ENCODE measurements at places on chromosomes 2 and 18. TPM values are rescaled to one million over a fixed set of nuclear protein-coding genes. Genes with fewer than 3 reads are reported as not detected.

Gene TFCP2L1
- 24.3 TPM for total RNA-seq

- H3K36me3 ChIP-seq, result no peaks in the 10 kb centered on the region
- no peaks in the 10 kb centered on the region for H3K4me1 ChIP-seq
- H3K4me3 ChIP-seq, result no peak overlapping the region
- H3K27me3 ChIP-seq, result no peaks in the 10 kb centered on the region
These were observed 59.1 kb downstream of the ARL4C start for GRCh38 chr2:234437642-234438304.

DNA sequence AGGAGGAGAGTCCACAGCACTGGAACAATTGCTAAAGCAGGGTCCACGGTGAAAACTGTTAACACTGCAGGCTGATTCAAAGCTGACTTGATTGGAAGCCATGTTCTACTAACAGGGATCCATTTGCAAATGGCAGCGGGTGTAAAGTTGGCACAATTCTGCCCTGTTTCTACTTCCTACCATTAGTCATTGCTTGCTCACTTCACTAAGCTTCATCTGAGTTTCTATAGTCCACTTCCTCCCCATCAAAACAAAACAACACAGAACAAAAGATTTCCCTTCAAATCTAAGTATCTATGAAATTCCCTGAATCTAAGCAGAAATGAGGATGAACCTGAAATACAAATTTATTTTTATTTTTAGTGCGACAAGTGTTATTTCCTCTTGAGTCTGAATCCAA lies 187.4 kb upstream of the SOX11 start:
- no peaks in the 10 kb centered on the region for H3K4me1 ChIP-seq
- H3K27ac ChIP-seq, result no peak overlapping the region
- no peaks in the 10 kb centered on the region for H3K36me3 ChIP-seq

- H3K36me3 ChIP-seq, result no peaks in the 10 kb centered on the region
- no peak for DNase-seq
- H3K4me3 ChIP-seq, result no peak overlapping the region
- peaks cover 4% of the 10 kb centered on the region for H3K4me1 ChIP-seq
- no peak overlapping the region for H3K27ac ChIP-seq
These were observed 45.4 kb downstream of the SLC40A1 start for GRCh38 chr2:189534854-189535832.

Gene IL1RN
- 0.39 TPM for total RNA-seq

Gene GALR1
- not detected for total RNA-seq

Gene LYG1
- total RNA-seq, result 1.2 TPM

Gene SERTAD2
- total RNA-seq, result 21.6 TPM

DNA sequence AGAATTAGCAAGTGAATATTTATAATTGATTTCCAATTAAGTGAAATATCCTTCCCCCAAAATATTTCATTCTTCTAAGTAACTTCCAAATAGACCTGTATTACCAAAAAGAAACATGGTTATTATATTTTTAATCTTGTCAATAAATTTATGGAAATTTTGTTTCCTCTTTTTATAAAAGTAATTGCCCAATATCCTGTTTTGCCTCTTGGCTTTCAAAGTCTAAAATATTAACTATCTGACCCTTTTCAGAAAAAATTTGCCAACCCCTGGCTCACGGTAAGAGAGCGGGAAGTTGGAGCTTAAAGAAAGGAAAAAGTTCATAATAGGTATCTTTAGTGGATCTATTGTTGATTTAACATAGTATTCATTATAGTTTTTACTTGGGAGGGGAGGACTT lies 20.4 kb upstream of the SANBR start:
- H3K36me3 ChIP-seq, result peaks cover 62% of the 10 kb centered on the region
- no peak for DNase-seq
- no peak overlapping the region for H3K4me3 ChIP-seq
- H3K27me3 ChIP-seq, result no peaks in the 10 kb centered on the region

DNA sequence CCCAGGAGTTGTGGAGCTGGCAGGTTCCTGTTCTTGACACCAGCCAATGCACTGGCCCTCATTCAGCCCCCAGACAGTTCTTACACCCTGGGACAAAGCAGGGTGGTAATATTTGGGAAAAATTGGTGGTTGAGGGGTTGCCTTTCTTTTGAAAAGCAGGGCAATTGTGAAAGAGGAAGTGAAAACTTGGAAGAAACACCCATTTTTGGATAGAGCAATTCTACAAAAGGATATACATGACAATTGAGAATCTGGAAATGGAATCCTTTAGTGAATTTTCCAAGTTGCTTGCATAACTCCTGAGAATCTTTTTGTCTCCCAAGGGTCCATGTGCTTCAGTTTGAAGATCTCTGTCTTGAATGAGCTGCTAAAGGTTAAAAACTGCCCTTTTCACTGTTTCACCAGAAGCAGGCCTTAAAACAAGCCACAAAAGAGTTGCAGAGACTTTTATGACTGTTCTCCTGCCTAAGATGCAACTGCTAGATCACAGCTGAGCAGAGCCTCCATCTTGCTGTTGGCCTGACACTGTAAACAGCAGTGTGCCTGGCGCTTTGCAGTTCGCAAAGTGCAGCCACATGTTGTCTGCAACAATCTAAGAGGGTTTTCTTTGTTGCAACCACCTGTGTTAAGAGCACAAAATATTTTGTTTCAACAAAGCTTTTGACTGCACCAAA lies 11.8 kb downstream of the COL4A4 start:
- no peak overlapping the region for H3K27ac ChIP-seq
- no peak for DNase-seq
- H3K27me3 ChIP-seq, result peaks cover 19% of the 10 kb centered on the region
- no peaks in the 10 kb centered on the region for H3K36me3 ChIP-seq
- no peak overlapping the region for H3K4me3 ChIP-seq
- peaks cover 6% of the 10 kb centered on the region for H3K4me1 ChIP-seq

DNA sequence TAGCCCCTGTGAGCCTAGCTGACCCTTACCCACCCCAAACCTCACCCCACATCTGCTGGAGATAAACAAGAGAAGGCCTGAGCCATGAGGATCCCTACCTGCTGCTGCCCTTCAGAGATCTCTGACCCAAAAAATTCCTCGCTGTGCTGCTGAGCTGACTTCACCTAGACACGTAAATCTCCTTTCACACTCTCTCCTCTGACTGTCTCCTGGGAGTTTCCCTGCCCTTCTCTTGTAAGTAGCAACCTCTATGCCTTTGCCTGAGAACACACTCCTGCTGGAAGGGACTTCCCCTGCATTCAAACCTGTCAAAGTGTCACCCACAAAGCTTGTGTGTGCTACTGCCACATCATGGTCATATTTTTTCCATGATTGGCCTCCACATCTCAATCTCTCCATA lies 134.2 kb upstream of the NOL4 start:
- H3K27ac ChIP-seq, result no peak overlapping the region
- H3K27me3 ChIP-seq, result no peaks in the 10 kb centered on the region
- DNase-seq, result no peak
- H3K4me3 ChIP-seq, result no peak overlapping the region
- no peaks in the 10 kb centered on the region for H3K36me3 ChIP-seq
- no peaks in the 10 kb centered on the region for H3K4me1 ChIP-seq

- no peak overlapping the region for H3K27ac ChIP-seq
- H3K27me3 ChIP-seq, result no peaks in the 10 kb centered on the region
- peaks cover 17% of the 10 kb centered on the region for H3K36me3 ChIP-seq
These were observed 40.5 kb upstream of the KIDINS220 start for GRCh38 chr2:8877894-8878293.

GRCh38 chr2:83162421-83162820 lies 1296.7 kb downstream of the SUCLG1 start:
- H3K4me3 ChIP-seq, result no peak overlapping the region
- no peaks in the 10 kb centered on the region for H3K36me3 ChIP-seq
- H3K27me3 ChIP-seq, result no peaks in the 10 kb centered on the region
- no peak overlapping the region for H3K27ac ChIP-seq

Gene C2orf92
- total RNA-seq, result 5.3 TPM

Gene FOXD4L1
- 0.63 TPM for total RNA-seq
